Large intestine (tissue), 12 donors: ENCODE measurements at places on chromosomes 3 and 15. TPM values are rescaled to one million over a fixed set of nuclear protein-coding genes. Genes with fewer than 3 reads are reported as not detected.

CORO2B gene
- polyA plus RNA-seq = 5.4 TPM

- no peaks in the 10 kb centered on the region for H3K36me3 ChIP-seq
- H3K27me3 ChIP-seq = no peaks in the 10 kb centered on the region
- no peak overlapping the region for H3K27ac ChIP-seq
- no peak for DNase-seq
- no peaks in the 10 kb centered on the region for H3K4me1 ChIP-seq
- H3K4me3 ChIP-seq = no peak overlapping the region
Observed at GRCh38 chr3:16031434-16031833, 143.0 kb upstream of the GALNT15 start.

GRCh38 chr3:46100812-46101211 is 73.5 kb upstream of the XCR1 start:
- no peaks in the 10 kb centered on the region for H3K36me3 ChIP-seq
- H3K4me1 ChIP-seq = peaks cover 14% of the 10 kb centered on the region
- no peak overlapping the region for H3K4me3 ChIP-seq
- no peaks in the 10 kb centered on the region for H3K27me3 ChIP-seq

DNA sequence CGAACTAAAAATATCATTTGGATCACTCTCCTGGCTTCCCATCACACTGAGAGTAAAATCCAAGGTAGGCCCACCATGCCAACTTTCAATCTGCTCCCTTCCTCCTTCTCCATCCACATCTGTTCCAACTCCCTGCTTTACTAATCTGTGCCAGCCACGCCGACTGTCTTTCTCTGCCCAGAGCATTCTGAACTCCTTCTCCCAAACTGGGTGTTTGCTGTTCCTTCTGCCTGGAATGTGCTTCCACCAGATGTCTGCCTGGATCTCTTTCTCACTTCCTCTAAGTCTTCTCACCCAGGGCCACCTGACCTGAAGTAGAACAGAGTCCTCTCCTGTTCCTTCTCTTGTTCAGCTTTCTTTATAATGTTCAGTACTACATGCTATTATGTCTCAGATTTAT is 5.6 kb upstream of the ARL8B start:
- H3K4me1 ChIP-seq = no peaks in the 10 kb centered on the region
- H3K4me3 ChIP-seq = no peak overlapping the region
- no peak for DNase-seq
- H3K36me3 ChIP-seq = no peaks in the 10 kb centered on the region
- no peaks in the 10 kb centered on the region for H3K27me3 ChIP-seq
